IPS DF 6.9 (cell line): ENCODE measurements at places on chromosomes 11 and 22.

- H3K4me3 ChIP-seq, result no peak overlapping the region
- no peak for DNase-seq
- no peaks in the 10 kb centered on the region for H3K27me3 ChIP-seq
- H3K27ac ChIP-seq, result no peak overlapping the region
- H3K36me3 ChIP-seq, result no peaks in the 10 kb centered on the region
Observed at GRCh38 chr11:134666273-134667174, 254.5 kb upstream of the B3GAT1 start.

- H3K27me3 ChIP-seq, result no peaks in the 10 kb centered on the region
- H3K36me3 ChIP-seq, result no peaks in the 10 kb centered on the region
- no peak overlapping the region for H3K27ac ChIP-seq
- no peaks in the 10 kb centered on the region for H3K4me1 ChIP-seq
- H3K4me3 ChIP-seq, result no peak overlapping the region
- DNase-seq, result no peak
Observed at GRCh38 chr11:33334627-33335026, 77.4 kb downstream of the HIPK3 start.

- no peaks in the 10 kb centered on the region for H3K4me1 ChIP-seq
- no peak overlapping the region for H3K4me3 ChIP-seq
- no peaks in the 10 kb centered on the region; the same call in 1 of the 2 replicates for H3K36me3 ChIP-seq
- no peak for DNase-seq
- no peaks in the 10 kb centered on the region for H3K27me3 ChIP-seq
- no peak overlapping the region for H3K27ac ChIP-seq
Observed at GRCh38 chr22:47178339-47178738, 415.9 kb downstream of the TBC1D22A start.

- DNase-seq, result no peak
- no peak overlapping the region for H3K27ac ChIP-seq
- H3K4me1 ChIP-seq, result no peaks in the 10 kb centered on the region; the same call in 1 of the 2 replicates
- no peak overlapping the region for H3K4me3 ChIP-seq
Observed at GRCh38 chr11:35235936-35236666, 97.1 kb downstream of the CD44 start.
